ENCODE measurements at places on chromosomes 11 and 22. TPM values are rescaled to one million over a fixed set of nuclear protein-coding genes. Genes with fewer than 3 reads are reported as not detected.

The KREMEN1 gene
- 38.2 TPM for total RNA-seq

The P2RY2 gene
- total RNA-seq: 3.8 TPM

The LINC01488 gene
- total RNA-seq: 0.38 TPM

The MTA2 gene
- 81.5 TPM for total RNA-seq

The RAB36 gene
- 8.3 TPM for total RNA-seq

The PGA4 gene
- total RNA-seq: 1.1 TPM

The CCDC87 gene
- 0.38 TPM for total RNA-seq

The ALDH3B1 gene
- total RNA-seq: 5.8 TPM

The CD44 gene
- 112 TPM for total RNA-seq

The SYT13 gene
- total RNA-seq: 19.8 TPM

The CCDC34 gene
- 19.1 TPM for total RNA-seq

All from camera-type eye (tissue), 1 donor.